AG08395 (cell line): ENCODE measurements at places on chromosomes 12 and 14.

DNA sequence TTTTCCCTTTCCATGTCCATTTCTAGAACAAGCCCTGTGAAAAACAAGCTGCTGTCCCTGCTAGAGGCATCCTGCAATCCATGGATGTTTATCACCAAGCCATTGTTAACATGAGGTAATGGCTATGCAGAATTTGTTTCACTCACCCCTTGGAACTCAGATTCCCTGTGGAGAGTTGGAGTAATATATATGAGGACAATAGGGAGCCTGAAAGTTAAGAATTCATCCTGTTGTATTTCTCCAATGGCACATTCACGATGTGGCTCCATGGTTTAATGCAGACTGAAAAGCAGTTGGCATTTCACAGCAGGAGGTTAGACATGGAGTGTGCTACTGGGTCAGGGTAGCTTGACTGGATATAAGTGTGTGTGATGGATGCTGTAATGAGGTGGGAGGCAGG lies 32.4 kb downstream of the GPR65 start:
- no peak for DNase-seq

- DNase-seq, result no peak
These were observed 4.1 kb upstream of the WIF1 start for GRCh38 chr12:65125247-65125646.

DNA sequence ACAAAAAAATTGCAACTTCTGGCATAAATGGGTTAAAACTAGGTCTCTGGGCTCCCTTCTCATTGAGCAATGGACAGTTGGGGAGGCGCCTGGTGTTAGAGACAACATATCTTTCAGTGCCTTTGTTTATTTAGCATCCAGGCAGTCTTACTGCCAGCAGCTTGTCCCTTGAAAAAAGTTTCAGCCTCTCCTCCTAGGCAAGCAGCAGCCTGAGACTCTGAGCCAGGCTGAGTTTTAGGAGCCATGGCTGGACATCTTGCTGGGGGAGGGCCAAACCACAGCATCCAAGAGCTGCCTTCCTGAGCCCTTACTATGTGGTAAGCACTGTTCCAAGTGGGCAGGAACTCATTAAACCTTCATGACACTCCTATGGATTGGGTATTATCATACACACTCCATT lies 10.1 kb upstream of the JDP2 start:
- DNase-seq, result peak; percentile 78

DNA sequence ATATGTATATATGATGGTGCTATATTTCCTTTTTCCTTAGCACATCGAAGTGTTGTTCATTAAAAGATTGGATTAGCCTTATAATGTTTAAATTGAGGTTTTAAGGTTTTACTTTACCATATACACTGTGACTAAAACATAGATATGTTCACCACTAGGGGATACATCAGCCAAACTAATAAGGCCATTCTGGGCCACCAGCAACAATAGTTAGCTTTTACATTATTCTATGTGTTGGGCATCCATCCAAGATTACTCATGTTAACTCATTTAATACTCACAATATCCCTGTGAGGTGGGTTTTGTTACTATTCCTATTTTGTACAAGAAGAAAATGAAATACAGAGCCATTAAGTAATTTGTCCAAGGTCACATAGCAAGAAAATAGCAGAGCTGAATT lies 202.6 kb upstream of the AVPR1A start:
- no peak for DNase-seq

DNA sequence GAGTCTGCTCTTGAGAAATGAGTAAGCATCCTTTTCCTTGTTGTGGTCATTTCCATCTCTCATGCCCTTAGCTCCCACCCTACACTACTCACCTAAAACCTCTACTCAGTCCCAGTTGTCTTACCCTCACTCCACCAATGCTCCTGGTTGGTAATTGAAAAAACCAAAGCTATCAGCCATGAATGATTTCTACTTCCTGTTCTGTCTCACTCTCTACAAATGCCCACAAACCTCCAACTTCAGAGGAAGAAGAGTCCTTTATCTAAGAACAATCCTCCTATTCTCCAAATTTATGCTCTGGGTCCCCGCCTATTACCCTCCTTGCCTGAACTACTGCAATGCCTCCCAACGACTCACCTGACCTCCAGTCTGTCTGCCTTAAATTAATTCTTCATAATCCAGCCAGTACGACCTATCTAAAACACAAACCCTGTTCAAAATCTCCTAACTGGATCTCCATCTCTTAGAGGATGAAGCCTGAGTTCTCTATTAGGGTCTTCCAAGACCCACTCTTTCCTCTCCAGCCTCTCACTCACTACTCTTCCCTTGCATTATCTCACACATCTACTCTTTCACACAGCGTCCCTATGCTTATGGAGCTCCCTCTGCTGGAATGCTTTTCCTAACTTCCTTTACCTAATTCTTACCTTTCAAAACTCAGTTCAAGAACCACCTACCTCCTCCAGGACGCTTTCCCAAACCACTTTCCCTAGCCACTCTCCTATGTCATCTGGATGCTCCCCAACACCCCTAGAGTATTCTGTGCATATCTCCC lies 2.2 kb downstream of the DHRS1 start:
- DNase-seq, result no peak

DNA sequence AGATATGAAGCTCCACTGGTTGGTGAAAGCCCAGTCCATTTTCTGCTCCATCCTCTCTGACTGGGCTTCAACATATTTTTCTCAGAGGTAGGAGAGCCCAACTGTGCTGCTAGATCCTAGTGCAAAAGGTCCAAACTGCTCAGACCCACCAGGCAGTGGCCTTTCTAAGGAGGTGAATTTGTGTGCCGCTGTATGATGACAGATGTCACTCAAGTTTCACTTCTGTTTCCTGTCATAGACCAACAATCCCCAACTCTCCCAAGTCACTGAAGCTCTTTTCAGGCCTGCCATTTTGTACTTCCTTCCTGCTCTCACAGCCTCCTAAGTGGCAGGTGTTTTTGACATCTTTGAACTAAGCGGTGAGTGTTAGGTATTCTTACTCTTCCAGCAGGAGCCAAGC lies 16.4 kb upstream of the RNASE4 start:
- DNase-seq, result no peak

DNA sequence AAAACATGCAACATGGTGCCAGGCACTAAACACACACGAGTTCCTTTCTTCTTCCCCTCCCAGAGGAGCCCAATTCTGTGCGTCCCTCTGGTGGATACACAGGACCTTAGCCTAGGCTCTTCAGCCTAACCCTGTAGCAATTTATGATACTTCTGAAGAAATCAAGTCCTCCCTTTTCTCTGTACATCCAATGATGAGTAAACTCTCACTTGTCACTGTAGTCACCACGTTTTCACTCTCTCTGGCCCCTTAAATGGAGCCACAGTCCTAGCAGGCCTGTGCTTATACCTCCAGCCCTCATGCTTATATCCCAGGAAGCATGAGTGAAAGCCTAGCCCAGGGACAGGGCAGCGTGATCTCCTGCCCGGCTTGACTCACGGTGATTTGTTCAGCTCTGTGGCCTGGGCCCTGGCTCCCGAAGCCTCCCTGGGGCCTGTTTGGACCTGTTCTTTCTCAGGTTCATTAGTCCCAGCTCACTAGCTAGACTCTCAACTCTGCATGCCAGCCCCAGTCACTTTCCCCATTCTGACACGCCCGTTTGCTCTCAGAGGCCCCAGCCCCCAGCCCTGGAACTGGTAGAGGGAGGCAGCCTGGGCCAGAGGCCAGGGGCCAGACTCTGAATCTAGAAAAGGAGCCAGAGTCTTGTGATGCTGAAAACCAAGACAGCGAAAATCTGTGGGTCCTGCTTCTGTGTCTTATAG lies 24.1 kb upstream of the PLEKHG3 start:
- no peak for DNase-seq

DNA sequence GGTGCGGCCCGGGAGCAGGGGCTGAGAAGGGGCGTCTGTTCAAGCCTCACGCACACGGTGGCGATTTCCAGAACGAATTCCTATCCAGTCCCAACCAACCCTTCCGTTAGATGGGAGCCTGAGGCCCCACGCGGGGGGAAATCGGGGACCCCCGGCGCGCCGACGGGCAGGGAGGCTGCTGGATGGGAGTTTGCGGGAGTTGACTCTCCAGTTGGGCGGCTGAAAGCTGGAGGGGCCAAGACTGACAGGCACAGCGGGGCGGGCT lies 9.8 kb downstream of the EXOC3L4 start:
- DNase-seq, result no peak

DNA sequence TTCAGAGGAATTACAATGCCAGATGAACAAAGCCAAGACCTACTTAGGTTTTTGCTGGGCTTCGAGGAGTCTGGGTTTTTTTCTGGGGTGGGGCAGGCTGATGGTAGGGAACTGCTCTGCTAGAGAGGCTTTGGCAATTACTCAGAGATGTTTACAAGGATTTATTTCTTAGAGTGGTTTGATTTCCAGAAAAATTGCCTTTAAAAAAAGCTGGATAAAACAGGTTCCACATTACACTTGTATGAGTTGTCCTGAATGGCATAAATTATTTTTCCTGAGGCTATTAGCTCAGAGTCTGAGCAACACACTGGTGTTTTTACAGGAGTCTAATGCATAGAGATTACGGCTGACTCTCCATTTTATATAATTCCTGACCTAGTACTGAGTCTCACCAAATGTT lies 118.5 kb upstream of the FRMD6 start:
- DNase-seq, result peak; percentile 56

DNA sequence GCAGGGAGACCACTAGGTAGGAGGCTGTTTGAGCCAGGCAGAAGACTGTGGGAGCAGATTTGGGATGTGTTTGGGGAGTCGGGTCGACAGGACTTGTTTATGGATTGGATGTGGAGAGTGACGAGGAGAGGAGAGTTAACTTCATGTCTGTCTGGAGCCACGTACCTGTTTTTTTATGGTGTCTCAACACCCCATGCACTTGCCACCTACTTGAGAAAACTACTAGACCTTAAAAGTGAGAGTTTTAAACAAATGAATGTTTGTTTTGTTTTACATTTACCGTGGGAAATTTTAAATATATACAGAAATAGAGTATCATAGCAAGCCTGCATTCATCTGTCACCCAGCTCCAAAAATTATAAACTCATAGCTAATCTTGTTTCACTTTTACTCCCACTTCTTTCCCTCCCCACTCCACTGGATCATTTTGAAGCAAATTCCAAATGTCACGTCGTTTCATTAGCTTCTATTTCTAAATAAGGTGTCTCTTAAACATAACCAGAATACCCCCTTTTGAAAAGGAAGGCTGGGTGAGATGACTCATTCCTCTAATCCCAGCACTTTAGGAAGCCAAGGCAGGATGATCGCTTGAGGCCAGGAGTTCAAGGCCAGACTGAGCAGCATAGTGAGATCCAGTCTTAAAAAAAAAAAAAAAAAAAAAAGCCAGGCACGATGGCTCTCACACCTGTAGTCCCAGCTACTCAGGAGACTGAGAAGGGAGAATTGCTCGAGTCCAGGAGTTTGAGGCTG lies 136.2 kb downstream of the ANO6 start:
- DNase-seq, result no peak

GRCh38 chr12:46071335-46071734 lies 81.0 kb upstream of the SCAF11 start:
- no peak for DNase-seq

DNA sequence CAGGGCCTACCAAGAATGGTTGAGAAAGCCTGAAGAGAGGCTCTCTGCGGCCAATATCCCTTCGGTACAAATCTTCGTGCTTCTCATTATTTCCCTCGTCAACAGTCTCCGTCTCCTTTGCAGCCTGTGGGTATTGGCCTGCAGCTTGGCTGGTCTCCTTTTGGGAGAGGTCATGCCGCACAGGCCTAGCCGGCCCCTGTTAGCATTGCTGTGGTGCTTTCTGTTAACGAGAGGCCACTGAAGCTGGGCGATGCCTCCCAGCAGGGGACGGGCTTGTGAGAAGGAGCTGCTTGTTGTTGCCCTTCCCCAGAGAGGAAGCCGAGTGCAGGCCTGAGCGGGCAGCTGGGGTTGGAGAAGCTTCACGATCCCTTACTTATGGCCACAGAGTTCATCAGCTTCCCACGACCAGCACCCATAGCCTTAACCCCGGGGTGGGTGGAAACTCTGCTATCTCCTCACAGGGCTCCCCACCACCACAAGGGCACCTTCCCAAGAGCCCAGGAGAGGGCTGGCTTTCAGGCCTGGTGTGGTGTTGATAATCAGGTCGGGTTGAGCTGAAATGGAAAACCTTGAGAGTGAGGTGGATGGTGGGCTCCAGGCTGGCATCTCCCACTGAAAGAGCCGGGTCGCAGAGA lies 228.6 kb downstream of the ZFP36L1 start:
- DNase-seq, result no peak
